ENCODE measurements at places on chromosomes 12 and 14. TPM values are rescaled to one million over a fixed set of nuclear protein-coding genes. Genes with fewer than 3 reads are reported as not detected.
A peak's percentile ranks its signal among the peaks of the same experiment; 100 is the strongest.

Gene IL23A
- total RNA-seq: 0.22 TPM

DNA sequence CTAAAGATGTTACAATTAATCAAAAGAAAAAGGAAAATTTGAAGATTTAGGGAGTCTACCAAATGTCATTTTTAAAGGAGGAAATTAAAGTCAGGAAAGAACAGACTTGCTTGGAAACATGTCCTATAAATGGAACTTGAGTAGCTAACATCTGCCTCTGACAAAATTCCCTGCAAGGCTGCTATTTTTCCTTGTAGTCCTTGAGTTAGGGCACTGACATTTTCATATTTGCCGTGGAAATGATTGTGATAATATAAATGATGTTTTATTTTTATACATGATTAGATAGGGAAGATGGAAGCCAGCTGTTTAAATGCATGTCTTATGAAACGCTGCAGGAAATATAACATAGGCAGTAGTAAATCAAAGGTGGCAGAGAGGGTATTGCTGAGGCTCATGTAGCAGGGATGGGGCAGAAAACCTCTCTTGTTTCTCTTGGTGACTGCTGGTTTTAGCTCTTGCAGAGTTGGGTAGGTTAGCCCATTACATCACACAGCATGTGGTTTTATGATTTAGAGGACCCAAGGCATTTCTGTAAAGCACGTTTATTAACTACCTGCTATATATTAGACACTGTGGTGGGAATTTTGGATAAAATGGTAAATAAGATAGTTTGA, 21.7 kb downstream of the NUBPL start:
- no peaks in the 10 kb centered on the region for H3K36me3 ChIP-seq
- DNase-seq: no peak
- no peak overlapping the region for H3K27ac ChIP-seq
- no peaks in the 10 kb centered on the region for H3K27me3 ChIP-seq
- no peaks in the 10 kb centered on the region for H3K4me1 ChIP-seq
- no peak overlapping the region for H3K4me3 ChIP-seq

Gene GALNT9
- total RNA-seq: 9.5 TPM

- H3K27ac ChIP-seq: no peak overlapping the region
- DNase-seq: no peak
- H3K4me1 ChIP-seq: no peaks in the 10 kb centered on the region
These were observed 363.8 kb upstream of the USP15 start for GRCh38 chr12:61896436-61896835.

GRCh38 chr14:58297412-58297761, 968 bp upstream of the ARID4A start:
- peak overlapping the region; percentile 100 for H3K27ac ChIP-seq
- no peak for DNase-seq
- peak overlapping the region; percentile 93 for H3K4me3 ChIP-seq

DNA sequence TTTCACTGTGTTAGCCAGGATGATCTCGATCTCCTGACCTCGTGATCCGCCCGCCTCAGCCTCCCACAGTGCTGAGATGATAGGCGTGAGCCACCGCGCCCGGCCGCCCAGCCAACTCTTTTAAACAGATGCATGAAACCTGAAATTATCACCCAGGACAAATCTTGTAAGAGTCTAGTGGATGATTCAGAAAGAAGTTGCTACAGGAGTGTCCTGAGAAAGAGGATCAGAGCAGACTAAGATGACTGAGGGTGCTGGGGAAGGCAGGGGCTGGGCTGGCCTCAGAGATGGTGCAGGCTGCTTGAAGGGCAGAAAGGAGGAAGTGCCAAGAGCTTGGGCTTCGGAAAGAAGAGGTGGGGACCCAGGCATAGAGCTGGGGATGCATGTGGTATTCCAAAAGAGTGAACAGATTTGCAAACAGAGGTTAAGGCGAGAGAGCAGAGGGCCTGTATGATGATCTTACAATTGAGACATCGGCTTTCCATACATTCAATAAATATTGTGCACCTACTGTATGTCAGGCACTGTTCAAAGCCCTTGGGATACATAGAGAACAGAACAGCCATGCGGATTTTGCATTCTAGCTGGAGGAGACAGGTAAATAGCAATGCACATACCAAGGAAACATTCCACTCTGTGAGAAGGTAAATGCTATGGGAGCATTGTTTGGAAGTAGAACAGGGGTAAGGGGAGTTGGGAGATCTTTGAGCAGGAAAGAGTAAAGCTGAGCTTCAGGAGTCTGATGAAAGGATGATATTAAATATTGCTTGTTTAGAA, 7.4 kb upstream of the CD9 start:
- H3K27me3 ChIP-seq: no peaks in the 10 kb centered on the region
- H3K36me3 ChIP-seq: no peaks in the 10 kb centered on the region
- no peak overlapping the region for H3K27ac ChIP-seq
- peaks cover 4% of the 10 kb centered on the region for H3K4me1 ChIP-seq

DNA sequence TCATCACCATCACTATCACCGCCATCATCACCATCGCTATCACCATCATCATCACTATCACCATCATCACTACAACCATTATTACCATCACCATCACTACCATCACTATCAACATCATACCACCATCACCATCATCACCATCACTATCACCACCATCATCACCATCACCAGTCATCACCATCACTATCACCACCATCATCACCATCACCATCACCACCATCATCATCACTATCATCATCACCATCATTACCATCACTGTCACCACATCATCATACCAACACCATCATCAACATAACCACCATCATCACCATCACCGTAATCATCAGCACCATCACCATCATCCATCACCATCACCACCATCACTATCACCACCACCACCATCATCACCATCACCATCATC, 213.8 kb downstream of the ALG10 start:
- no peak for DNase-seq
- H3K4me1 ChIP-seq: no peaks in the 10 kb centered on the region
- H3K4me3 ChIP-seq: no peak overlapping the region
- H3K27ac ChIP-seq: no peak overlapping the region
- no peaks in the 10 kb centered on the region for H3K27me3 ChIP-seq
- no peaks in the 10 kb centered on the region for H3K36me3 ChIP-seq

Gene LRRC10
- not detected for total RNA-seq

GRCh38 chr14:102234331-102235264, 70.4 kb downstream of the MOK start:
- H3K36me3 ChIP-seq: peaks cover 43% of the 10 kb centered on the region
- no peak for DNase-seq
- no peak overlapping the region for H3K27ac ChIP-seq
- peaks cover 11% of the 10 kb centered on the region for H3K4me1 ChIP-seq
- H3K4me3 ChIP-seq: no peak overlapping the region

GRCh38 chr14:52950410-52950897, 396 bp downstream of the FERMT2 start:
- peak overlapping the region; percentile 98 for H3K27ac ChIP-seq
- peak overlapping the region; percentile 95 for H3K4me3 ChIP-seq
- peak; percentile 84 for DNase-seq
- H3K27me3 ChIP-seq: no peaks in the 10 kb centered on the region
- peaks cover 6% of the 10 kb centered on the region for H3K36me3 ChIP-seq

- H3K27ac ChIP-seq: no peak overlapping the region
- no peaks in the 10 kb centered on the region for H3K4me1 ChIP-seq
- H3K36me3 ChIP-seq: no peaks in the 10 kb centered on the region
These were observed 53.6 kb upstream of the CD163 start for GRCh38 chr12:7557227-7557626.

DNA sequence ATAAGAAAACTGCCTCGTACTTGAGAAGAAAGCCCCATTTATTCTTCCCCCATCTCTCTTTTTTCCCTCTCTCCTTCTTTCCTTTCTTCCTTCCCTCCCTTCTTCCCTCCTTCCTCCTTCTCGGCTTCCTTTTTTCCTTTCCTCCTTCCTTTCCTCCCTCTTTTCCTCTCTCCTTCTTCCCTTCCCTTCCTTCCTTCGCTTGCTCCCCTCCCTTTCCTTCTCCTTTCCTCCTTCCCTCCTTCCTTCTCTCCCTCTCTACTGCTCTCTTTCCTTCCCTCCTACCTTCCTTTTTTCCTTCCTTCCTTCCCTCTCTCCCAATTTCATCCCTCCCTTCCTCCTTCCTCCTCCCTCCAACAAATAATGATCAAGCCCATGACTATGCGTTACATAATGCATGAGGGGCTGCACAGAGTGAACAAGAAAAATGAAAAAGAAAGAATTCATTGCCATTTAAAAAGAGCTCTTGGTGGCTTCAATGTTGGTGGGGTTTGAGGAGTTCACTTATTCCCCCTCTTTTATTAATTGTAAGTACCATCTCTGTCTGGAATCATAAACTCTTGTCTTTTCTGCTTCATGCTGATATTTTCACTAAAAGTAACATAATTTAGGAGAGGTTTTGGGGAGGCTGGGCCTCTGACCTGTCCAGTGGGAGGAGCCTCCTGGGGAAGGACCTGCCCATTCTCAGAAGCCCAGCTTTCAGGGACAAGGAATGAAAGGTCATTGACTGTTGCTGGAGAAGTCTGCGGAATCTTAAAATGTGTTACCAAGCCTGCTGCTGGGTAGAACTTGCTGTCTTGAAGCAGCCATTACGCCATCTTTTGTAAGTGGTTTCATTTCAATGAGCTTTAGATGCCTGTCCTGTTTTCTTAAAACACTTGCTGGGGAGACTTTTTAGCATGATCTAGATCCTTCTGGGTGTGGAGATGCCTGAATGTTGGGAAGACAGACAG, 144.3 kb downstream of the CHST11 start:
- DNase-seq: no peak
- peaks cover 3% of the 10 kb centered on the region for H3K27me3 ChIP-seq

DNA sequence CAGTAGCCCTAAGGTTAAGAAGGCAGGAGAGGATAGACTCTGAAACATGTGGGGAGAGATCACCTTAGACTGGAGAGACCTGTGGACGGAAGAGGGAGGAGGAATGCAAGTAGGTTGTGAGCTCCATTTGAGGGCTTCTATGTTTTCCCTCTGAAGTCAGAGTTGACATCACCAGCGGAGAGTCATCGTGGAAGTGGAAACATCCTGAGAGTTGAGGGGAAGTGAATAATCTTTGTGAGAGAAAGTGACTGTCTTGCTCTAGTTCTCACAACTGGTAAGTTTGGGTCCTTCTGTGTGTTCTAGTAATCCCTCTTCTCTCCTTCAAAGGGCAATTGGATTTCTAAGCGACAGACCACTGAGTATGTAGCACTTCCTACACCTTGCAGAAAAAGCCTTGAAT, 103.6 kb upstream of the CCND2 start:
- H3K4me3 ChIP-seq: no peak overlapping the region
- H3K36me3 ChIP-seq: no peaks in the 10 kb centered on the region
- H3K4me1 ChIP-seq: peaks cover 5% of the 10 kb centered on the region
- H3K27ac ChIP-seq: no peak overlapping the region

All from spinal cord (tissue), 10 donors.